ENCODE measurements at places on chromosomes 4 and X.

DNA sequence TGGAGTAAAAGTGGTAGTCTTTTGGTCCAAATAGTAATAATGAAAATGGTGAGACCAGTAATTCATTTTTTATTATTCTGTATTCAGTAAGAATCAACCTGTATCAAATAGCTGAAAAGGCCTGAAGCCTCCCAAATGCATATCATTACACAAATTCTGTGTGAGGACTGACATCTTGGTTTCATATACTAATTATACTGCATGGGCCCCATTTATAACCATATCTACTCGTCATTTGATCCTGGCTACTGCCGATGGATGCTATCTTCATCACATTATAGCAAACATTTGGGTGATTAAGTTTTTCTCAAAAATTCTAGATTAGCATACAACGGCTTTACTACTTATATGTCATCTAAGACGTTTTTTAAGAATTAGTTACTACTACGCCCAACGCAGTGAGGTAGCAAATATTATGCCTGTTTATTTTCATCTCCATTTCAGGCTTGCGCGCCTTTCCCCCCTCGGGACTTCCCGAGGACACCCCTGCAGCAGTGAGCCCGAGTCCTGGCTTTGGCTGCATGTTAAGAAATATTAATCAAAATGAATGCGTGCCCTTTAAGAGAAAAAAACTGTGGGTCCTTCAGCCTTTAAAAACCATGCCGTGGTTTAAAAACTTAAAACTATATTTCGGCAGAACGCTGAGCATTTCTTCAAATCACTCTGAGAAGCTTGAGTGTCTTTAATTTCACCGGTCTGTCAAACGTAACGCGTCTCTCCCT lies 814 bp upstream of the MMAA start:
- no peak for DNase-seq

GRCh38 chrX:52923781-52924241 lies 26.7 kb downstream of the FAM156B start:
- no peak for DNase-seq

DNA sequence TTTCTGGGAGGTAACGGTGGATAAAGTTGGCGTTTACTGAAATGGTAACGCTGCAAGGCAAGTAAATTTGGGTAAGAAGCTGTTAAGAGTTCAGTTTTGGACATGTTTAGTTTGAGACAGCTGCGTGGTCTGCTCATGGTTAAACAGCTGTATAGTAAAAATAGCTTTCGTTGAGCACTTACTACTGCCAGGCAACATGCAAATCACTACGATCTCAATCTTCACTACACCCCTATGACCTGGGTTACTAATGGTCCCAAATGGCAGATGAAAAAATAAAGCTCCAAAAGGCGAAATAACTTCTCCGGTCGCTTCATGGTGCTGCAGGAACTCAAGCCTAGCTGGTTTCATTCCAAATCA lies 22.2 kb downstream of the FABP2 start:
- DNase-seq, result no peak

DNA sequence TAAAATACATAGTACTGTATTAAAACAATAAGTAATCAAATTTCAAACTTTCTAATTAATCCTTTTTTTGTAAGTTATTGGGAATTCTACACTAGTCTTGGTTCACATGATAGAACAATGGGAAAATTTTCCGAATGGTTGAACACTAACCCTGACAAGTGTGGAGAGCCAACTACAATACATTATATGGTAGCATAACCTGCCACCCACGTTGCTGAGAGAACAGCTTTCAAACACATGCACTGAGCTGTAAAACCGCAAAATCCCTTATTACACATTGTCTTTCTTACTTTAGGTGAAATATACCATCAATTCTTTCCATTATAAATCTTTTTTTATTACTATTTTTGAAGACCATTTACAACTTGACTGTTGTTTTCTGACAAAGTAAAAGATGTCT lies 54.7 kb downstream of the ANAPC10 start:
- DNase-seq, result no peak

DNA sequence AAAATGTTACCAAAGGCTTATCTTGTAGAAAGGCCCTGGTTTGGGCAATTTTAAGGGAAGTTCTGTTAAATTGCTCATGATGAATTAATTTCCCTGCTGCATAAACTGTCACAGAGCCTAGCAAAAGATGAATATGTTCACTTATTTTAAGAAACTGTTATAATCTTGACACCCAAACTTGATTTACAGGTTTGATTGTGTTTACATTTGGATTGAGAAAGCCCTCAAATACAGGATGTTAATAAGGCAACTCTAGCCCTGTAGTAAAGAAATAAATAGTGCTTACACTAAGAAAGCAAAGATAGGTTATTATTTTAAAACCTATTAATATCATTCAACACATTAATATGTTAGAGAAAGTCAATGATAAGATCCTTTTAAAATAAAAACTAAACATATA lies 18.3 kb downstream of the GYG2 start:
- no peak for DNase-seq

DNA sequence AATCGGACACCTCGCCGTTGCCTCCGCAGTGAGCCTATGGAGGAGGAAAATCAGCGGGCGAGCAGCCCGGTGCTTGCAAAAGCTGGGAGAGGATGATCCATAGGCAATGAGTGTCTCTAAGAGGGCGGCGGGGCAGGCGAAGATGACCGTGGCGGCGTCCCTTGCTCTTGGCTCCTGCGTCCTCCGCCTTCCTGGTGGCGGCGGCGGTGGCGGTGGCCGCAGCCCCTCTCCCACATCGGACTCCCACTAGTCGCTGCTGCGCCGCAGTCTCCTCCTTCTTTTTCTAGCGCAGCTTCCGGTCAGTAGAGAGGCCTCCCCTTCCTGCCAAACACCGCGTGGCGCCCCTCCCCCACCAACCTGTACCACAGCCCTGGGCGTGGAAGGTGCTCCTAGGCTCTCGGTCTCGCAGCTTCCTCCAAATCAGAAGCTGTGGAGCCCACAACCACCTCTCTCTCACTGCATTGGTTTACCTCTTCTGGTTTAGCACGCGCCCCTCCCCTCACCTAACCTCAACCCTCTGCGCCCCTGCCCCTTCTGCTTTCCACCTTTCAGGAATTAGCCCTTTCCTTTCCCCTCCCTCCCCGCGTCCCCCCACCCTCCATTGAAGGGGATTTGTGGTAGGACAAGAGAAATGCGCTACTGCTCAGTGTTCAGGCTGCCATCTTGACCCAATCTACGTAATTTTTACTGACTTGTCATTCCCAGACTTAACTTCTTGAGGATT lies at the start of gene SPIN3:
Gene SPIN3, minus strand, starts transcription at position 271 of the 724 bp plus-strand sequence. CDS start 594 bp downstream, outside the sequence.
- DNase-seq, result no peak

DNA sequence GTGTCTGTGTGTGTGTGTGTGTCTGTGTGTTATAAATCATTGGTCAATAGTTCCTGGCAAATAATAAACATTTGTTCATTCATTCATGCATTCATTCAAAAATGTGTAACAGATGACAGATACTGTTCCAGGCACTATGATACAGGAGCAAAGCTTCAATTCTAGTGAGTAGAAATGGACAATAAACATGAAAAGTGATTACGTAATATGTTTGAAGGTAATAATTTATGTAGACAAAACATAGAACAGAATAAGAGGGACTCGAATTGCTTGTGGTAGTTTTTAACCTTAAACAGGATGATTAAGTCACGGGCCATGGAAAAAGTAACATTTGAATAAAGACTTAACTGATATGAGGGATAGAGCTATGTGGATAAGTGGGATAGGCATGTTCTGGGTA lies 90.1 kb upstream of the MAGEC2 start:
- no peak for DNase-seq

DNA sequence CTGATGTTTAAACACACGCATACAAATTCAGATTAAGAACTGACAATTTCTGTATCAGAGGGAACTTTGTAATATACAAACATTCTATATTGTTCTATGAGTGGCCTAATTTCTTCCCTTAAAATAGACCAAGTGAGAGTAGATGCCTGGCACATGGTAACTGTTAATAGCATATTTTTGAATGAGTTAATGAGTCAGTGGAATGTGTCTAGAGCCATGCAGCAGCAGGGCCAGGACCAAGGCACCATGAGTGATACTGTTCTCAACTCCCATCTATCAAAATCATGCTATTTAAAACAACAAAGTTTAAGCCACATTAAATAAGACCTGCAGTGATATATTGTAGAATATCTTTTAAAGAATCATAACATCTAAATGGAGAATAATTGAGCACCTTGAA lies 98.3 kb downstream of the ARHGAP24 start:
- DNase-seq, result no peak

DNA sequence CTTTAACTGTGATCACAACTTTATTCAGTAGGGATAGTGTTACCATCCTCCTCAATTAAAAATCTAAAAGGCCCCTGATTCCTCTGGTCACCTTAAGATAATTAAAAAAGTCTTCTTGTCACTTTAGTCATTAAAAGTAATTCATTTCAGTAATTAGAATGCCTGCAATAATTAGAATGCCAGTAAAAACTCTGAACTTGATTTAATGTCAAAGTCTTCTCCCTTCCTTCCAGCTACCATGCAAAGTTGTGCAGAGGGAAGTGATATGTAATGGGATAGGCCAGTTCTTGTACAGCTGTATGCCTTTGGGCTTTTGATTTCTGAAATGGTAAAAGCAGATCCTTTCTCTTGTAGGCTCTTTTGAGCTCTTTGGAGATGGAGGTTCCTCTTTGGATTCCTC lies 417.2 kb downstream of the ADAM29 start:
- no peak for DNase-seq

DNA sequence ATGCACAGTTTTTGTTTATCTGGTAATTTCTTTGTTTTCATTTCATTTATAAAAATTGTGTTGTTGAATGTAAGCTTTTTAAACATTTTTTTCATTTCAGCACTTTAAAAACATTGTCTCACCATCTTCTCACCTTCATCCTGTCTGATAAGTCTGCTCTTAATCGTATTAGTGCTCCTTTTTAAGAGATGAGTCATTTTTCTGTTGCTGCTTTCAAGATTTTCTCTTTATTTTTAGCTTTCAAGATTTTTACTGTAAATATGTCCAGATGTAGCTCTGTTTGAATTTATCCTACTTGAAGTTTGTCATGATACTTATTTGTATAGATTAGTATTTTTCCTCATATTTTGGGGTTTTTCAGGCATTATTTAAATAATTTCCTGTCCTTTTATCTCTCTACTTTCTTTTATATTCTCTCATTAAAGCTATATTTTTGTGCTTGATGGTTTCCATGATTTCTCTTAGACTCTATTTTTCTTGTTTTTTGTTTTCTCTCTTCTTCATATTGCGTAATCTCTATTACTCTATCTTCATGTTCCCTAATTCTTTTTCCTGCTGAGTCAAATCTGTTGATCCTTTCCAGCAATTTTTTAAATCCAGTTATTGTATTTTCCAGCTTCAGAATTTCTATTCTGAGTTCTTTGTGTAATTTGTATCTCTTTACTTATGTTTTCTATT lies 1400.4 kb upstream of the PCDH7 start:
- no peak for DNase-seq

DNA sequence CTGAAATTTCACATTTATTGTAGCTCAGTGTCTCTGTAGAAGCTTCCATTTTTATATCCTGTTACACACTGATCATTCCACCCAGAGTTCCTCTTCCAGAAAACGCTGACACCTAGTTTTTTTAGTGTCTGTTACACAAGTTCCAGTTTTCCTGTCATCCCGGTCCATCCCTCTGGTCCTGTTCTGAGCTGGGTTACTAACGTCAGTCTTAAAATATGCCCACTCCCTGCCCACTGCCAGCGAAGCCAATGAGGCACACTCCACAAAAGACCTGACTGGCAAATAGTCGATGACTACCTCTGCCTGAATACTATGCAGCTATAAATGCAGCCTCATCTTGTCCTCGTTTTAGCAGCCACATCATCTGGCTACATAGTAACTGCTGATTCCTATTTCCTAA lies 30.9 kb upstream of the DDX3X start:
- no peak for DNase-seq

- DNase-seq, result no peak
Measured at GRCh38 chr4:53734584-53735353, 143.5 kb upstream of the LNX1 start.

DNA sequence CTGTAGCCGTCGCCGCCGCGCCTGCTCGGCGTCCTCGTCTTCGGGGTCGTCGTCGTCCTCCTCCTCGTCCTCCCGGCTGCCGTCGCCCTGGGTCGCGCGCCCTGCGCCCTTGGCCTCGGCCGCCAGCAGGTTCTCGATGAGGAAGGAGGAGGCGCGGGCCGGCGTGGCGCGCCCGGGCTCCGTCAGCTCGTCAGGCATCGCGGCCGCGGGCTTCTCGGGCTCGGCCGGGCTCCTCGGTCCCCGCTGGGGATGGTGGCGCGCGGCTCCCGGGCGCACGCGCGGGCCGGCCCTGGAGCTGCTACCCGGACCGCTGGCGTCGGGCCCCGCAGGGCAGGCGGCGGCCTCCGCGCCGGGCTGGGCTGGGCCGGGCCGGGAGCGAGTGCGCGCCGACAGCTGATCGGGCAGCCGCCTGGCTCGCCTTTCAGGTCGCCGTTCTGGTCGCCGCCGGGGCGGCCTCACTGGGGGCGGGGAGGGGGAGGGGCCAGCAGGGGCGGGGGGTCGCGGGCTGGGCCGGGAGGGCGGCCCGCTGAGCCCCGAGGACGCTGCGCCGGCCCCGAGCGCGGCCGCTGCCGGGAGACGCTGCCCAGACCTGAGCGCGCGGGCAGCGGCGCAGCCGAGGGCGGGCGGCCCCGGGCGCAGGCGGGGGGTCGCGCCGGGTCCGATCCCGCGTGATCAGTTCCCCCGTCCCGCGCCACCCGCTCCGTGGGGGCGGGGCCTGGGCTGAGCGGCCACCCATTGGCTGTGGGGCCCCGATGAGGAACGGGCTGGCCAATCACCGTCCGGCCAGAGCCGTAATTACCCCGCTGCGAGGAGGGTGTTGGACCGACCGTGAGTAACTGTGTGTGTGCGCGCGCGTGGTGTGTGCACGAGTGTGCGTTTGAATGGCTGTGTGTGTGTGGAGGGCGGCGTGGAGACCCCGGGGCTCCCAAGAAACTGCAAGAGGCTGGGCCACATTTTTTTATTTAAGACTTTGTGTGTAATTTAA lies at the start of gene HMX1:
Gene HMX1, minus strand, starts transcription at position 423 of the 985 bp plus-strand sequence. Its CDS starts 225 bp downstream, at position 198.
- no peak for DNase-seq

- no peak for DNase-seq
Measured at GRCh38 chr4:162366146-162366545, 202.3 kb upstream of the FSTL5 start.

- DNase-seq, result no peak
Measured at GRCh38 chrX:38923451-38923969, 122.3 kb downstream of the MID1IP1 start.

DNA sequence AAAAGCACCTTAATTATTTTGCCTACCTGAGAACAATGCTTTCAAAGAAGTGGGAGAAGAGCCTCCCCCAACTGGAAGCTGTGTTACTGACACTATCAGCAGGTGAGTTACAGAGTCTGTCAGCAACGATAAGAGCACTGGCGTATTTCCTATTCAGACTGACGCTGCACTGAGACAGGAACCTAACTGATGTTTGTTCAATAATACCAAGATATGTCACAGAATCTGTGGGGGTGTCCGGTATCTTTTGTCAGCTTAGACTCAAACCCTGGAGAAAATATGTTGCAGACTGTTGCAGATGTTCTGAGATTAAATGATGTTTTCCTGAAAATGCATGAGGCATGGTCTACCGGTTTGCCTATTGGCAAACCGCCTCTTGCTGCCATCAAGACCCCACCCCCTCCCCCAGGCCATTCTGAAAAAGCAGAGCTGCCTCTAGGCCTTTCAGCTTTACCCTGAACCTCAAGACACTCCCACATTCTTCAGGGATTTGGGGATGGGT lies 115.2 kb upstream of the KIT start:
- no peak for DNase-seq
